ENCODE measurements at places on chromosomes 1 and 21. TPM values are rescaled to one million over a fixed set of nuclear protein-coding genes. Genes with fewer than 3 reads are reported as not detected.

Gene TFAP2E
- total RNA-seq, result under 0.01 TPM

DNA sequence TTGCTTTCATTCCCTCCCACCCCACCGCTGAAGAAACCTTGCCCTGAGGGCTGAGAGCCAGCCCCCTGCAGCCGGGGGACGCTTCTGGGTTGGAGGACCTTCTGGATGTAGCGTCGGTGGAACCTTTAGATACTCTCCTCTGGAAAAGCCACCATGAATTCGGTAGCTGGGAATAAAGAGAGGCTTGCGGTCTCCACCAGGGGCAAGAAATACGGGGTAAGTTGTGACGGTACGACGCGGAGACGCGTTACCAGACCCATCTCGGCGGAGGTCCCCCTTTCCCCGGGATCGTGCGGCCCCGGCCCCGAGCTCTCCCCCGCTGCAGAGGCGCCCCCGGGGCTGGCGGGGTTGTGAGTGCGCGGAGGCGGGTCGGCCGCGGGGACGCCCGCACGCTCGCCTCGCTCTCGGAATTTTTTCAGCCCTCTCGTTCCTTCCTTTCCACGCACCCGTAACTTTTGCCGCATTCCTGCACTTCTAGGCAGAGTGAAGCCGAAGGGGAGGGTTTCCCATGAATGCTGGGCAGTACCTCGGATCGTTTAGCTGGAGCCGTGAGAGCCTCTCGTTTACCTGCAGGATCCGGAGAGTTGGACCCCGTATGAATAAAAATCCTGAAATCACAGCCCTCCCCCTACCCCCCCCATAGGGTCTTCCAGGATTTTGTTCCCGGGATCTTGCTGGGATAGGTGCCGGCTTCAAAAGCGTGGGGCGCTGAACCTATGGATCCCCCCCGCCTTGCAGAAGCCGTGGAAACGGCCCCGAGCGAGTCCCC is 671 bp downstream of the KIF26B start:
- peak; percentile 15 for DNase-seq

DNA sequence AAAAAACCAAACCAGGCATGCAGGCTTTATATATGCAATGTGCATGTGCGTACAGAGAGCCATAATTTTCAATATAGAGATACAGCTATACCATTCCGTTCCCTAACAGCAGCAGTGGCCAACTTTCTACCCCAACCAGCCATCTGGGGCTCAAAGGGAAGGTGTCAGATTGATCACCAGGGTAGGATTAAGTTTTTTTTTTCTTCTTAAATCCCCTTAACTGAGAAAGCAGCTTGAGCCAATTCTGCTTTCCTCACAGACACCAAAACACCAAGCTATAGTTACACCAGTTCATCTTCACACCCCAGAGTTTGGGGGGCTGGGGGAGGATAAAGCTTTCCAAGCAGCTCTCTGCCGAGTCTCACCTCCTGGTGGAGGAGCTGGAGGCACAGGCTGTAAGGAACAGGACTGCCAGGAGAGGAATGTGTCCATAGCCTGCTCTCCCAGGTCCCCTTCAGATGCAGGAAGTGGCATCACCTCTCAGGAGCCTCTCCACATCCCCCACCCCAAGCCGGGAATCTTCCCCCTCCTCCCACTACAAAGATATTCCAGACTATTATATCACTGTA is 87.9 kb downstream of the SSBP3 start:
- DNase-seq, result no peak

Gene AMY2B
- 1.1 TPM for total RNA-seq

DNA sequence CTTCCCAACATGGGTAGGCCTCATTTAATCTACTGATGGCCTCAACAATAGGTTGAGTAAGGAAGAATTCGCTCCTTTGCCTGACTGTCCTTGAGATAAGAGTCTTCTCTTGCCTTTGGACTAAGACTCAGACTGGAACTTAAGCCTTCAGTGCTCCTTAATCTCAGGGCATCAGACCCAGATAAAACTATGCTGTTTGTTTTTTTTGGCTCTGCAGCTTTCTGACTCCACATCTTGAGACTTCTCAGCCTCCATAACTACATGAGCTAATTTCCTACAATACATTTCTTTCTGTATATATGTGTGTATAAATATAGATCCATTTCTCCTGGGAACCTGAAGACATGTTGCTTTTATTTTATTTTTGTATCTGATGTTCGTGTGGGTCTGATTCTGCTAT is 1470.7 kb upstream of the PRMT6 start:
- no peak for DNase-seq

DNA sequence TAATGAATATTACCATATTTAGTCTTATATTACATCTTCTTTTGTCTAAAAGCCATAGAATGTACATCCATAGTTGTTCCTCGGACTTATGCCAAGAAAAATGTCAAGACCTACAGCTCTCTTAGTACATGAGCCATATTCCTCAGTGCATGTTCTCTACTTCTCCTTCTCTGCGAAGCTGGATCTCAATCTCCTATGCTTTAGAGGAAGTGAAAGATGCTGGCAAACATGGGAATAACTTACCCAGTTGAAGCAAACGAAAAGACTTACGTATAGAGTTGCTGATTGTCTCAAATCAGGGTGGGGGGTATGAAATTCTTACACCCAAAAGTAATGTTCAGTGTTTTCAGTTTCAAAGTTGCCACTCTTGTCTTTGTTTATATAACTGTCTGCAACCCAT is 32.7 kb downstream of the OR13G1 start:
- no peak for DNase-seq

- no peak for DNase-seq
These were observed 17.9 kb downstream of the TENT5C start for GRCh38 chr1:117623698-117624097.

GRCh38 chr21:37208056-37208721 is 58.9 kb downstream of the VPS26C start:
- DNase-seq, result no peak

Gene IL22RA1
- total RNA-seq, result not detected

Gene ICOSLG
- total RNA-seq, result under 0.01 TPM

DNA sequence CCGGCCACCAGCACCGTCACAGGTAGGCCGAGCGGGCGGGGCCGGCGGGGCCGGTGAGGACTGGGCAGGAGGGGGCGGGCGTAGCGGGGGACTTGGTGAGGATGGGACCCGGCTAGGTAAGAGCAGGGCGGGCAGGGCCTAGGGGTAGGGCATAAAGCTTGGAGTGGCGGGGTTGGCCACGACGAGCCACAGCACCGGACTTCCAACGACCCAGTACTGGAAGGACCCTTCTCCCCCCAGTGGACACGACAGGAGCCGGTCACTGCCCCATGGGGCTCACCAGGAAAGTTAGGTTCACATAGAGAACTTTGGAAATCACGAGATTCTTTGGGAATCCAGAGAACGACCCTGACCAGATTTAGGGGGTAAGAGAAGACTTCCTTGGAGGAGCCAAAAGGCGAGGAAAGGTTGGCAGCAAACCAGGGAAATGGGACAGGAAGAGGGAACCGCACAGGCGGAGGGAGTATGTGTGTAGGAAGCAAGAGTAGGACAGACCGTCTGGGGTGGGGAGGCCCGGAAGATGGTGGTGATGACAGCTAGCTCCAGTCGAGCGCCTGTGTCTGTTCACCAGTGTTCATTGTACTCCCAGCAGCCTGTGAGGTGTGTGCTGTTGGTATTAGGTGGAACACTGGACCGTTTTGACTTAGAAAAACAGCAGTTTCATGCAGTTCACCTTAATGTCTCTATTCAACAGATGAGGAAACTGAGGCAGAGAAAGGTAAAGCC is 20.4 kb downstream of the ZNF362 start:
- no peak for DNase-seq

DNA sequence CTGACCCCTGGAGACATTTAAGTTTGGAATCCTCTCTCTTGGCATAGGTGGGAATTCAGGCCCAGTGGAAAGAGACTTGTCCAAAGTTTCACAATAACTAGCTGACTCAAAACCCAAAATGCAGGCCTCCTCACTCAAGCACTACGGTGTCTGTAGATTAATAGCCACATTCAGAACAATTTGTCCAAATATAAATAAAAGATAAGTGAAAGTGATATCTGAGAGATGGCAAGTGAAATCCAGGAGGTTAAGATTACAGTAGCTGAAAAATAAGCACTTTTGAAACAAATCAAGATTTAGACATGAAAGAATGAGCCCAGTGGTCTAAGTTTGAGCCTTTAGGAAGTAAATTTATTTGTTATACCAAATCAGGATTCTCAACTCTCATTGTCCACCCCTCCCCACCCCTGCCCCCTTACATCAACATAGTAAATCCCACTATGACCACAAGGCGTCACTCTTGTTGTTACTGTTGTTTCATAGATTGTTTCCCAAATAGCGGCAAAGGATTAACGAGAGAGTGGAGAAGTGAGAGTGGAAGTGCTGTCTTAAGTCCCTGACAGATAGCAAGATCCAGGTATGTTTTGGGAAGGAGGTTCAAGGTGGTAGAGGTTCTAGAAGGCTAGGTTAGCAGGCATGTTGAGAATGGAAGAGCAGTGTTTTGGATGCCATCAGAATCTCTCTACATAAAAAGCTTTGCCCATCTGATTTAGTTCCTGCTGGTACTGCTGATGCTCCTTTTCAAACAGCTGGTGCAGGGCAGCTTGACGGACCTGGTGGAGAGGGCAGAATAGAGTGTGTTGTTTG is 7.1 kb upstream of the TPM3 start:
- peak; percentile 69 for DNase-seq

- peak; percentile 97 for DNase-seq
These were observed 37.2 kb downstream of the ALG14 start for GRCh38 chr1:95035536-95035935.

- DNase-seq, result peak; percentile 26
These were observed 265.9 kb downstream of the PRDM2 start for GRCh38 chr1:13965770-13966398.

- no peak for DNase-seq
These were observed 16.6 kb downstream of the TCHHL1 start for GRCh38 chr1:152072311-152072710.

- DNase-seq, result peak; percentile 91
These were observed 14.9 kb upstream of the CENPS start for GRCh38 chr1:10415211-10415930.

GRCh38 chr1:23184212-23184934 is 15.7 kb upstream of the LUZP1 start:
- DNase-seq, result peak; percentile 41

- DNase-seq, result no peak
These were observed 276.5 kb upstream of the USP25 start for GRCh38 chr21:15453261-15453660.

Gene RGSL1
- total RNA-seq, result not detected

- DNase-seq, result peak; percentile 46
These were observed 178.1 kb downstream of the AK5 start for GRCh38 chr1:77459881-77460280.

DNA sequence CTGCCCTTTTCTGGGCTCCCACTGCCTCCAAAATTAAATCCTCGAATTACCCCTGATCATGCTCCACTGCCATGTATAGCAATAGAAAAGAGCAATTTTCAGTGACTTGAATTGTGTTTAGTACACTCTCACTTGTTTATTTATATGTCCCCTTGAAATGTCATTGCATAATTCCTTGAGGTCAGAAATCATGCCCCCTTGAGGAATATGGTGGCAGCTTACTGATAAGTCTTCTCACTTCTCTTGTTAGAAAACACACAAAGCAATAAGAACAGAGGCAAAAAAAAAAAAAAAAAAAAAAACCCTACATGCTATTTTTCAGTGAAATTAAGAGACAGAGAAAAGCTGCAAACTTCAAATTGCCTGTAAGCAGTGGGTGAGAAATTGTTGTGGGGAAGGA is 37.5 kb downstream of the GPR88 start:
- DNase-seq, result no peak

Gene LRRC8D
- 34.7 TPM for total RNA-seq

GRCh38 chr1:178291166-178291565 is 197.3 kb downstream of the RASAL2 start:
- no peak for DNase-seq

DNA sequence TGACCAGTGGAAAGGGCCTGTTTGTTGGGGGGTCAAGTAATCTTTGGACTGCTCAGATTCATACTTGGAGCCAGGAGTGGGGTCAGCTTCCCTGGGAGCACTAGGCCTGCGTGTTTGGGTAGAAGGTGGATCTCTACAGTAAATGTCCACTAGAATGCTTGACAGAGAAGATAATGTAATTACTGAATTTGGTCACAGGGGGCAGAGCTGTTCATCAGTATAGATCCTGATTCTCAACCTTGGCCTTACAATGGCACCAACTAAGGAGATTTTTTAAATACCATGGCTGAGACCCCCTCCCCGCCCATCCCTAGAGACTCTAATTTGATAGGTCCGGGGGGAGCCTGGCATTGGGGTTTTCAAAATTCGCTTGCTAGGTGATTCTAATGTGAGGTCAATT is 217.5 kb upstream of the PLXNA2 start:
- no peak for DNase-seq

Gene FMO5
- total RNA-seq, result 0.83 TPM

Data from IMR-90 (cell line).